Endothelial cell of umbilical vein (primary cell): ENCODE measurements at places on chromosomes 2 and 18. TPM values are rescaled to one million over a fixed set of nuclear protein-coding genes. Genes with fewer than 3 reads are reported as not detected.

SLC30A3 gene
- total RNA-seq: 9.2 and 16.7 TPM in 2 replicates

PLEKHH2 gene
- 0.58 and 1.1 TPM in 2 replicates for total RNA-seq

RAX gene
- total RNA-seq: not detected in 2 replicates

PIAS2 gene
- total RNA-seq: 27.7 and 34.3 TPM in 2 replicates

DNA sequence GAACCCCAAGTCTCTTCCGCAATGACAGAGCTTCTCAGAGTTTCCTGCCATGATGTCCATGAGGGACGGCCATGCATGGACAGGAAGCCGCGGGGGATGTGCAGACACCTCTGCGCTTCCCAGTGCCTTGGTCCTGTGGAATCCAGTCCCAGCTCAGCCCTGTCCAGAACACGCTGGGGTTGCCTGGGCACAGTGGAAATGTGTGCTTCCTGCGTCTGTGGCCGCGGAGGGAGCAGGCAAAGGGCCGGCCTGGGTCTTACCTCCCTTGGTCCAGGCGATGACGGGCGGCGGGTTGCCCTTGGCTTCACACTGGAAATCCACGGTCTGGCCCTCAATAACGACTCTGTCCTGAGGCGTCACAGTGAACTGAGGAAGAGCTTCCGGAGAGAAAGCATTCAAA is 79.6 kb downstream of the PXDN start:
- H3K4me1 ChIP-seq: no peaks in the 10 kb centered on the region
- DNase-seq: no peak
- H3K36me3 ChIP-seq: peaks cover 52% of the 10 kb centered on the region
- no peak overlapping the region for H3K4me3 ChIP-seq
- H3K27ac ChIP-seq: no peak overlapping the region
- no peaks in the 10 kb centered on the region for H3K27me3 ChIP-seq

- H3K27me3 ChIP-seq: no peaks in the 10 kb centered on the region
- no peak overlapping the region for H3K4me3 ChIP-seq
- no peaks in the 10 kb centered on the region for H3K36me3 ChIP-seq
- DNase-seq: no peak
- H3K4me1 ChIP-seq: no peaks in the 10 kb centered on the region
Observed at GRCh38 chr2:17171446-17172049, 346.7 kb downstream of the RAD51AP2 start.

DNA sequence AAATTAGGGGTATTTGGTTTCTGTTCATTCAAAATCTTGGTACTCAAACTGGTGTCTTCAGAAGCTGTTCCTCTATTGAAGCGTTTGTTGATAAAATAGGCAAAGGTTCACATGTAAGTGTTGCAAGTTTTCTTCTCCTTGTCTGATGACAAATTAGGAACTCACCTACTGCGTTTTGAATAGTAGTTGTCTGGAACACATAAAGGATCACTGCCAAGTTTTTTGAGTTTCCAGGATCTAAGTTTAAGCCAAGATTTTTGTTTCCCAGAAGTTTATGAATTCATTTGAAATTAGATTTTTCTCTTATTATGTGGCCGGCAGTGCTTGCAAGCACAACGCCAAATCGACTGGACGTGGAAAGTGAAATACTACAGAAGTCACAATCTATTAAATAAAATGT is 85.4 kb downstream of the ARHGEF33 start:
- no peak overlapping the region for H3K27ac ChIP-seq
- no peaks in the 10 kb centered on the region for H3K27me3 ChIP-seq
- no peaks in the 10 kb centered on the region for H3K4me1 ChIP-seq
- H3K4me3 ChIP-seq: no peak overlapping the region

DNA sequence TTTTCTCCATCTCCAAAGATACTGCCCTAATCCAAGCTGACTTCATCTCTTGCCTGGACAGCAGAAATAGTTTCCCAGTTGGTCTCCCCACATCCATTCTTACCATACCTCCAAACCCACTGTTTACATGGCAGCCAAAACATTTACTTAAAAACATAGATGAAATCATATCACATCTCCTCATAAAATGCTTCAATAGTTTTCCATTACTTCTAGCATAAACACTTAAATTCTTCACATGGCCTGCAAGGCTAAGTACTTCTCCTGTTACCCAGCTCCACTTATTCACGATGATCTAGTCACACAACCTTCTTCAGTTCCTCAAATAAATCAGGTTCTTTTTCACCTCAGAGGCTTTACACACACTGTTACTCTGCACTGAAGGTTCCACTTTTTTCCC is 185.8 kb upstream of the ACVR2A start:
- DNase-seq: no peak
- H3K27me3 ChIP-seq: no peaks in the 10 kb centered on the region
- H3K27ac ChIP-seq: no peak overlapping the region
